ENCODE measurements at places on chromosomes 1 and 21. TPM values are rescaled to one million over a fixed set of nuclear protein-coding genes. Genes with fewer than 3 reads are reported as not detected.

JTB gene
- total RNA-seq, result 249 TPM

CD101 gene
- 0.32 TPM for total RNA-seq

TNFRSF1B gene
- 41.6 TPM for total RNA-seq

DNAJB4 gene
- total RNA-seq, result 33.9 TPM

CD84 gene
- total RNA-seq, result not detected

PPP1R12B gene
- 2.8 TPM for total RNA-seq

CXADR gene
- total RNA-seq, result 7.1 TPM

ASPM gene
- 21.7 TPM for total RNA-seq

HPDL gene
- 1.3 TPM for total RNA-seq

ADAMTS1 gene
- total RNA-seq, result 15.6 TPM

TAS1R3 gene
- total RNA-seq, result 0.26 TPM

METTL25B gene
- total RNA-seq, result 19.9 TPM

DOCK7 gene
- 16.3 TPM for total RNA-seq

CD1C gene
- not detected for total RNA-seq

ARHGAP30 gene
- not detected for total RNA-seq

BTG3 gene
- total RNA-seq, result 36.0 TPM

KCNK2 gene
- 1.7 TPM for total RNA-seq

MYOC gene
- total RNA-seq, result 0.13 TPM

WARS2 gene
- 10.1 TPM for total RNA-seq

ACBD6 gene
- 62.4 TPM for total RNA-seq

BLACAT1 gene
- total RNA-seq, result not detected

MCOLN2 gene
- 2.1 TPM for total RNA-seq

TMCC2 gene
- total RNA-seq, result 3.0 TPM

MROH9 gene
- total RNA-seq, result not detected

NBPF10 gene
- 0.96 TPM for total RNA-seq

NSL1 gene
- 43.4 TPM for total RNA-seq

TMPRSS2 gene
- not detected for total RNA-seq

KLHL12 gene
- 21.6 TPM for total RNA-seq

TINAGL1 gene
- 16.6 TPM for total RNA-seq

GPR61 gene
- not detected for total RNA-seq

RGS16 gene
- total RNA-seq, result 0.39 TPM

LHX4 gene
- total RNA-seq, result not detected

SLAMF7 gene
- 2.7 TPM for total RNA-seq

ASAP3 gene
- total RNA-seq, result 14.5 TPM

TPTE gene
- not detected for total RNA-seq

Measured in epithelial cell of alveolus of lung (primary cell).